Endothelial cell (in vitro differentiated cells): ENCODE measurements at places on chromosomes 5 and 9.

DNA sequence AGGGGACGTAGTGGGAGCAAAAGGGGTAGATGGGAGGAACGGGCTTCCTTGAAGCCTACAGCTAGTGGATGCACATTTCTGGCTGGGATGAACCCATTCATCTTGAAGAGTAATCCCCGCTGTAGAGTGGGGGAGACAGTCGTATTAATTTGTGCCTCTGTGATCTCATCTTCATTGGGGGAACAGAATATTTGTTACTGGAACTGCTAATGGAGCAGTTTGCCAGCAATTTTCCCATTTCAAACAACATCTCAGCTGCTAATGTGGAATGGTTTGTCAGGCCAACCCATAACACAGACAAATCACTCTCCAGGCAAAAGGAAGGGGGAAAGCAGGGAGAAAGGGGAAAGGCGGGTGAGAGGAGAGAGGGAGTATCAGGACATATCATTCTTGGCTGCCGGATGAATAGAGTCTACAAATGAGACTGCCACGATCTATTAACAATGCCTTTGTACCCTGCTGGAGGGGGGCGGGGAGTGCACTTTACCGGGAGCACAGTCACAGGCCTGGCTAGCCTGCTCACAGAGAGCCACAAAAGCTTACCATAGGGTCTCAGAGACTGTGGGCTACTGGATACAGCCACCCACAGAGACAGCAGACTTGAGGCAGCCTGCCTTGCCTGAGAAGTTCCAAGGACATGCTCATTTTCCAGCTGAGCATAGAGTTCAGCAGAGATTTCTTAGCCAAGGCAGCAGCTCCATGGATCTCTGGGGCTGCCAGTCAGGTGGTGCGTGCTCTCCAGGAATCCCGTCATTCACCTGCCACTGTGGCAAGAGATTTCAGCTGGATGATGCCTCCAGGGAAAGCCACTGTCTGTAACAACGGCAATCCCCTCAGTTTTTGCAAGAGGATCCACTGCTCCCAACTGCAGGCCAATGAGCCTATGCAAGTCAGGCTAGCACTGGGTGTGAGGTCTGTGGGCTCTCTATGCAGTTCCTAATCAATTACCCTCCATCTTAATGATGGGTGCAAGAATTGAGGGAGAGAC, 217.7 kb upstream of the PANK3 start:
- no peak for DNase-seq

GRCh38 chr9:110141227-110141793, 66.6 kb downstream of the C9orf152 start:
- DNase-seq: no peak

DNA sequence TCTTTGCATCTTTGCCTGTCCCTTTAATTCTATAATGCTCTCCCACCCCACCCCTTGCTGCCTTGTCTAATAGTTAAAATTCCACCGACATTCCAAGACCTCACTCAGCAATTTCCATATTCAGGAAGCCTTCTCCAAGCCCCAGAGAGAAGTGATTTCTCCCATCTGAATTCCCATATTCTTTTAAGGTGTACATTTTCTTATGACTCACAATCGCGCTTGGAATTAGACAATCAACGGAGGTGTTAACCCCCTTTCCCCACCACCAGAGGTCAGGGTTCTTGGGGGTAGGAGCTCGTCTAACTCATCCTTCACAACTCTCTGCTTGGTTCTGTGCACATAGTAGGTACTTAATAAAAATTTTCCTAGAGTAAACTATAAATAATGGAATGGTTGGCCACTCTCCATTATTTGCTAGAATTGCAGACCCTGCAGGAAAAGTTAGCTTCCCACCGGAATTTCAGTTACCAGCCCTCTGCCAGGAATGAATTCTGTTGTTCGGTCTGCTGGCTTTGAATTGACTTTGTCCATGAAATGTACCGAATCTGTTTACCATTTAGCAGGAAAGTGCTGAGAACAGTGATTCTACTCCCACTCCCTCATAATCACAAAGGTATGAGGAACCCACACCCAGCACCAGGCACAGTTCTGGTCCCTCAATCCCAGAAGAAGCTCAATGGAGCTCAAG, 5.0 kb downstream of the KCNIP1 start:
- DNase-seq: no peak

GRCh38 chr5:55175781-55176175, 2.8 kb upstream of the CDC20B start:
- DNase-seq: no peak

DNA sequence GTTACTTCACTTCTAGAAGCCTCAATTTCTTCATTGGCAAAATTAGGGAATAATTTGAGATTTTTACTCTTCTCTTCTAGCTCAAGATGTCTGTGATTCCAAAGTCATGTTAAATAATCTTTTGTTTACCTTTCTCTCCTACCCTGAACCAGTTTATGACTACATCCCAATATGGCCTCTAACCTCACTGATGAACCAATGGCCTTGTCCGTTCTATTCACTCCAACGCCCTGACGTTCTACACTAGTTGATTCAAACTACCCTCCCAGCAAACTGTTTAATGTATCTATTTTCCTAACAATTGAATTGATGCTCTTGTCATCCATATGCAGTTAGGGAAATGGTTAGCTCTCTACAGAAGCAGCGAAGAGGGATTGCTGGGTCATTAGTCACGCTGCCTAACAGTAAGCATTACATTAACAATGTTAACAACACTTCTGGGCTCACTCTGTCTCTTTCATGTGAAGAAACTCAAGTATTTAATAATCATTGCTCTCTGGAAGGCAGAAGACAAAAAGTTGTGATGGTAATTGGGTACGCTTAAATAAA, 38.0 kb downstream of the RAPGEF1 start:
- no peak for DNase-seq

DNA sequence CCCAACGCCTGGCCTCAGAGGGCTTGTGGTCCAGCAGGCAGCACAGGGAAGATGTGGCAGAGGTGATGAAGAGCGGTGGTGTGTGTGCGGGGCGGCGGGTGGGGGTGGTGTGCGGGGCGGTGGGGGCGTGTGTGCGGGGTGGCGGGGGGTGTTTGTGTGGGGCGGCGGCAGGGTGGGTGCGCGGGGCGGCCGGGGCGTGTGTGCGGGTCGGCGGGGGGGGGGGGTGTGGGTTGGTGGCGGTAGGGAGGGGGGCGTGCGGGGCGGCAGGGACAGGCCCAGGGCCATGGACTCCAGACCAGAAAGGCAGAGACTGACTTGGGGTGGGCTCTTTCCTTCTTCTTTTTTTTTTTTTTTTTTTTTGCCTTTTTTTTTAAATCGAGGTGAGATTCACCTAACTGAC, 4.5 kb upstream of the NACC2 start:
- DNase-seq: no peak

- DNase-seq: no peak
Observed at GRCh38 chr5:38479315-38479904, 77.0 kb downstream of the LIFR start.

DNA sequence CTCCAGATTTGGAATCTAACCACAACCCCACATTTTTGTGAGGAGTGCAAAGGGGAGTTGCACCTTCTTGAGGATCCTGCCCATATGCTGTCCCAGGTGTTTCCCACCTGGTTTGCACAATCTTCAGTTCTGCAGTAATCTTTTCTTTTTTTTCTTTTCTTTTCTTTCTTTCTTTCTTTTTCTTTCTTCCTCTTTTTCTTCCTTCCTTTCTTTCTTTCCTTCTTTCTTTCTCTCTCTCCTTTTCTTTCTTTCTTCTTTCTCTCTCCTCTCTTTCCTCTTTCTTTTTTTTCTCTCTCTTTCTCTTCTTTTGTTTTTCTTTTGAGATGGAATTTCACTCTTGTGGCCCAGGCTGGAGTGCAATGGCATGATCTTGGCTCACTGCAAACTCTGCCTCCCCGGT, 90.0 kb upstream of the FANCC start:
- DNase-seq: no peak

- no peak for DNase-seq
Observed at GRCh38 chr5:141032626-141033025, 18.5 kb upstream of the PCDHB1 start.

- DNase-seq: no peak
Observed at GRCh38 chr5:16894236-16895057, 41.6 kb downstream of the MYO10 start.
